ENCODE measurements at places on chromosomes 6 and 20.

DNA sequence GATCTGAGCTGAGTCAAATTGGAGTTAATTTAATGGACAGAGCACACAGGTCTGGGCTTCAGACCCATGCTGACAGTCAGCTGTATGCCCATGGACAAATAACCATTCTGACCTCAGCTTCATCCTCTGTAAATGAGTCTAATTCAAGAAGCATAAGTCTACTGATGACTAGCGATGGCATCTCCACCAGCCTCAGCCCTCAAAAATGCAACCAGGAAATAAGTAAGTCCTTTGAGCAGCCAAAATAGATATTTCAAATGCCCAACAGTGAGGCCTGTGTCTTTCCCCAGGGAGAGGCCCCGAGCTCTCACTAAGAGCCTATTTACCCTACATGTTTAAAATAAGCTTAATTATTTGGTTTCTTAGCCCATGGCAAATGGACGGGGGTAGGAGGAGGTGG, 114.2 kb upstream of the MTHFD1L start:
- no peak for DNase-seq

DNA sequence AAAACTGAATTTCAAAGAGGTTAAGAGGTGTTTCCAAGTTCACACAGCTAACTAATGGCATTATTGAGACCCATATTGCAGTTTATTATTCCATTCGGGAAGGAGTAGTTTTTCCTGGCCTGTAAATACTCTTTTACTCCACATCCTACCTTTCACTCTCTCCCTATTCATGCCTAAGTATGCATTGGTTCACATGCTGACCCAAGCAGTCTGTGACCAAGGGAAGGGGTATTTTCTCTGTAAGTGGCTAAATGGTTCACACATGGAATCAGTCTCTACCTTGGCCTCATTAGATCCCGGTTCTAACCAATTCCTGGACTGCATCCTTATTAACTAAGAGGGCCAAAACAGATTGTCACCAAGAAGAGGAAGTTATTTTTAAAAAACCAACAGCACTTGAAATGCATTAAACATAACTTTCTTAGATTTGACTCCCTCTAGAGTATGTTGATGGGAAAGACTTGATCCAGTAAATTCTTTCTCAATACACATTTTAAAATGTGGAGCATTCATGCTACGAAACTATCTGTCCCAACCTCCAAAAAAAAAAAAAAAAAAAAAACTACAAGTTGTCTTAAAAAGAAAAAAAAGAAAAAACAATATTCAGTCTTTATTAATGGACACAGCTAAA, 17.8 kb upstream of the RSPO3 start:
- no peak for DNase-seq

- no peak for DNase-seq
Measured at GRCh38 chr20:59598625-59599310, 5.6 kb upstream of the PHACTR3 start.

- no peak for DNase-seq
Measured at GRCh38 chr20:1310071-1310470, 18.9 kb downstream of the SDCBP2 start.

GRCh38 chr6:5936631-5937030, 70.1 kb downstream of the NRN1 start:
- no peak for DNase-seq

GRCh38 chr6:147621263-147621662, 112.8 kb downstream of the SAMD5 start:
- DNase-seq: no peak

All from breast epithelium (tissue), 4 donors.